Activated CD8-positive, alpha-beta T cell treated with anti-CD3 and anti-CD28 coated beads for 36 hours (primary cell): ENCODE measurements at places on chromosomes 13 and 19. TPM values are rescaled to one million over a fixed set of nuclear protein-coding genes. Genes with fewer than 3 reads are reported as not detected.

- peak; percentile 4 for DNase-seq
These were observed 242.1 kb downstream of the FGF9 start for GRCh38 chr13:21913010-21913409.

DNA sequence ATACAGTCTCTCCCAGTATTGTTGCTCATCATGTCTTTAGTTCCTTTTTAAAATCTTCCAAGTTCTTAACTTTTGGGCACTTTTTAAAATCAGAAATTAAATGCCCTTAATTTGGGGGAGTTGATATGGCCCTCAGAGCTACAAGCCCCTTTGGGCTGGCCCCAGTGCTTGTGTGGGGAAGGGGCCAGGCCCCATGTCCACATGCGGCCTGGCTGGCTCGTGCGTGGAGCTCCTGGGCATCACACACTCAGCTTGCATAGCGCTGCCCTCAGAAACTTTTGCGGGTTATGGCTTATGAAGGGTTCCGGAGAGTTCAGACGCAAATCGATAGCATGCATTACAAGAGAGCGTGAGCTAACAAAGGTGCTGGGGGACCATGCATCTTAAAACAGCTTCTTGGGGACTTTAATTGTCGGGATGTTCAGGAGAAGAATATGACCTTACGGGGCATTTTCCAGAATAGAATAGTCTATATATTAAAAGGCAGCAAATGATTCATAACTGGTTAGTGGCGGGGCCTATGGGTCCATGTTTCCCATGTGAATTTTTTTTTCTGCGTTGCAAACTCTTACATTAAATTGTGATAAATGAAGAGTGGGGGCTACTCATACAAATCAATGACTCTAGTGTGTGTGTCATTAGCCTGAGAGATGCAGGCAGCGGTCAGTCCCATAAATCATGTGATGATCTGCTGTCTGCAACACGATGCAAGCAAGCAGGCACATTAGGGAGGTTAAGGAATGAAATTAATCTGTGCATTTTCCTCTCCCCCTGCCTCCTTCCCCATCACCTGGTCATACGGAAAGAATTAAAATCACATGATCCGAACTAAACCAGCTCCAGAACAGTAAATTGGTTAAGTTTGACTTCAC lies 185.8 kb upstream of the TSHZ3 start:
- DNase-seq, result no peak

Gene TEKTIP1
- total RNA-seq, result 2.4 TPM

DNA sequence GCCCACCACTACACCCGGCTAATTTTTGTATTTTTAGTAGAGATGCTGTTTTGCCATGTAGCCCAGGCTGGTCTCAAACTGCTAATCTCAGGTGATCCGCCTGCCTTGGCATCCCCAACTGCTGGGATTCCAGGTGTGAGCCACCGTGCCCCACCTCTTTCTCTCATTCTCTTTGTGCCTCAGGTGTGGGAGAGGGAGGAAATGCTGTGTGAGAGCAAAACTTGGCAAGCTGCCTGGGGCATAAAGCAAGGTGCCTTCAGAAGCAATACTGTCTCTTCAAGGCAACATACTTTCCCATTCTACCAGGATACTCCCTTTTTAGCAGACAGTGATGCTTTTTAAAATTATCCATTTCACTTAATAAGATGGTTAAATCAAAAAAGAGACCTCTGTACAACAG lies 53.2 kb upstream of the RFC3 start:
- DNase-seq, result no peak

DNA sequence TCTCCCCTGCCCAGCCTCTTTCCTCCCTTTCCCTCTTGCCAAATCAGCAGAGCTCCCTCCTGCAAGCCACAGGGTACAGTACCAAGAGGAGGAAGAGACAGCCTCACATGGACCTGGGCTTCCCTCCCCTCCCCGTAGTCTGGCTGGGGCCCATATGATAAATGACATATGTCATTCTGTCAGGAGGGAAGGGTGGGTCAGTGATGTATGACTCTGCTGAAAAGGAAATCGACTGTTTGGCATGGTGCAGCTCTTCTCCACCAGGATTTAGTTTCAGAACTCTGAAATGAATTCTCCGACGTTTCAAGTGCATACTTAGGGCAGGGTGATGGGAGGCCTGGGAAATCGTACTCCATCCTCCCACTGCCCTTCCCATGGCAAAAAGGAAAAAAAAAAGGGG lies 9.8 kb downstream of the TSHZ3 start:
- DNase-seq, result no peak

DNA sequence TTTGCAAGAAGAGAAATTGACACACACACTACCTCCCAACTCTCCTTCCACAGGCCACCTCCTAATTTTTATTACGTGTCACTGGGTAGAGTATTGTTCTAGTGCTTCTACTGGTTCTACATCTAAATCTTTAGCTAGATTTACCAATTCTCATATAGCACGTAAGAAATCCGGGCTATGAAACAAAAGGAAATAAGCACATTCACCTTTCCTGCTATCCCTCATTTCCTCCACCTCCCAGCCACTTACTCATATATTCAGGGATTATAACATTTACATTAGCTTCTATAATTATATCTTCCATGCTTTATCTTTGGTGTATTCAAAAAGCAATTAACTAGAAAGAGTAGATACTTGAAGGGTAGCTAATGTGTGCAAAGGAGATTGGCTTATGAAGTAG lies 39.7 kb downstream of the USP12 start:
- no peak for DNase-seq

DNA sequence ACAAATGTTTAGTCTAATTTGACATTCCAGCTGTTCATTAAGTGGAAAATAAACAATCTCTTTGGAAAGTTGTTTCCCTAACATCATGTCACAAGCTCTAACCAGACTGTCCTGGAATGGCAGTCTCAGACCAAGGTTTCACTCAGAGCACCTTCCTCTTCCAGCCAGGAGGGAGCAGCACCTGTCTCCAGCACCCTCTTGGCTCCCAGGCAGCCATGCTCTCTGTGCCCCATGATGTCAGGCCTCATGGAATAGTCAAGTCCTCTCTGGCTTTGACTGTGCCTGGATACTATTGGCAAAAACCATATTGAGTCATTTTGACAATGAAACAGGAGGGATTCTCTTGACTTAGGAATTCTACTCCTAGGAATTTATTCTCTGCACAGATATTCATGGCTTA lies 171.4 kb downstream of the OXGR1 start:
- no peak for DNase-seq

DNA sequence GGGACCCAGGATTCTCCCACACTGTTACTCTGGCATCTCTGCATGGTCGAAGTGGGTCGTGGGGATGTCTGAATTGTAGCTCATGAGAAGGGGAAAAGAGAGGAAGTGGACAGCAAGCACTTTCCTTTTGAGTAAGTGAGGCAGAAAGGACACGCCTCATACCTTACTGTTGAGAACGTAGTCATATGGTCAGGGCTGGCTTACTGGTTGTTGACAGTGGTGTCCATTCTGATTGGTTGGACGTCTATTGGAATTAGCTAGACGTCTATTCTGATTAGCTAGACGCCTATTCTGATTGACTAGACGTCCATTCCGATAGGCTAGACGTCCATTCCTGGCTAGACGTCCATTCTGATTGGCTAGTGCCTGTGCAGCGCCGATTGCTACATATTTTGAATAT lies 12.4 kb downstream of the GRIN2D start:
- no peak for DNase-seq

DNA sequence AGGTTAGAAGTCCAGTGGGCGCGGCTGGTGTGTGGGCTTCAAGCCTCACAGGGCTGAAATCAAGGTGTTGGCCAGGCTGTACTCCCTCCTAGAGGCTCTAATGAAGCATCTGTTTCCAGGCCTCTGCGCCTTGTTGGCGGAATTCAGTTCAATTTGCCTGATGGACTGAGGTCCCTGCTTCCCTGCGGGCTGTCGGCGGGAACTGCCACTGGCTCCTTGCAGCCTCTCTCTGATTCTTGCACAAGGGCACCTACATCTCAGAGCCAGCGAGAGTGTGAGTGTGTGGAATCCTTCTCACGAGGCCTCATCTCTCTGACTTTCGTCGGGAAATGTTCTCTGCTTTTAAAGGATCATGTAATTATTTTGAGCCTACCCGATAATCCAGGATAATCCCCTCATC lies 128.6 kb downstream of the DLEU7 start:
- no peak for DNase-seq

DNA sequence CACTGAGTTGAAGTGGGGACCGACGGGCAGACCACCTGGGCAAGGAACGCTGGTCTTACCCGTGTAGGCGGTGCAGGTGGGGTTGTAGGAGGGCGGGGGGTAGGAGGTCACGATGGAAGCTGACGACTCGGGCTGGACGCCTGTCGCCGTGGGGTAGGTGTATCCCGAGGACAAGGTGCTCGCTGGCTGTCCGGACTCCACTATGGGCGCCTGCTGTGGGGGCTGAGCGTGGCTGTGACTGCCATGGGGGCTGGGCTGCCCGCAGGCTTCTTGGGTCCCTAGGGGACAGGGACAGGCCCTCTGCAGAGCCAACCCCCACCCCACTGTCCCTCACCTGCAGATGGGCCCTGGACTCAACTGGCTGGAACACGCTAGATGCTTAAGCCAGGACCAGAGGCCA lies 37.2 kb downstream of the ZFR2 start:
- no peak for DNase-seq

Gene KLK10
- total RNA-seq, result not detected

GRCh38 chr19:45376045-45376724 lies 5.8 kb upstream of the ERCC2 start:
- no peak for DNase-seq

GRCh38 chr19:45569619-45570421 lies 14.8 kb downstream of the OPA3 start:
- DNase-seq, result peak; percentile 81

GRCh38 chr19:10152100-10152499 lies 32.4 kb upstream of the EIF3G start:
- no peak for DNase-seq

Gene CAPS
- 2.1 TPM for total RNA-seq

DNA sequence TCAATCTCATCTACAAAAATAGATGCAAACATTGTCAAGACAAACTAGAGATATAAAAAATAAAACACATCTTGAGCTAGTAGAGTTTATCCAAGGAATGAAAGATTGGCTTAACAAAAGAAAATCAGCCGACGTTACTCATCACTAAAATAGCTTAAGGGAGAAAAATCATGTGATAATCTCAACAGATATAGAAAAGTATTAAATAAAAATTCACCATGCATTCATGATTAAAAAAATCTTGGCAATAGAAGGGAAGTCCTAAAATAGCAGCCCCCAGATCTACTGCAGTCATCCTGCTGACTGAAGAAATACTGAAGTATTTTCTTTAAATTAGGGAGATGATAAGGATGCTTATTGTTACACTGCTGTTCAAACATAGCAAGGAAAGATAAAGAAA lies 12.6 kb upstream of the DCLK1 start:
- no peak for DNase-seq

Gene SELENOV
- not detected for total RNA-seq

Gene GPR183
- total RNA-seq, result 8.6 TPM

DNA sequence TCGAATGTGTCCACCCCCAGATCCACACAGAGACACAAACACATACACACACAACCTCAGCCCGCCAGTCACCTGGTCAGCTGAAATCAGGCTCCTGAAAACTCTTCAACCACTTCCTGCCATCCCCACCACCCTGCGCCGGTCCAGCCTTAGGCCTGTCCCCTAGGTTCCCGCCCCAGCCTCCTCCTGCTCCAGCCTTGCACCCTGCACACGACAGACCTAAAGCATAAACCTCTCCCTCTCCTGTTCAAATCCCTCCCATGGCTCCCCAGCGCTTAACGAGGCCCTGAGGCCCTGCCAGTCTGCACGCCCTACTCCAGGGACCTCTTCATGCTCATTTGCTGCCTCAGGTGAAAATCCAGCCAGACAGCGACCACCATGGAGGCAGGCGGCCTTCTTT lies 7.1 kb downstream of the PNMA8B start:
- no peak for DNase-seq

DNA sequence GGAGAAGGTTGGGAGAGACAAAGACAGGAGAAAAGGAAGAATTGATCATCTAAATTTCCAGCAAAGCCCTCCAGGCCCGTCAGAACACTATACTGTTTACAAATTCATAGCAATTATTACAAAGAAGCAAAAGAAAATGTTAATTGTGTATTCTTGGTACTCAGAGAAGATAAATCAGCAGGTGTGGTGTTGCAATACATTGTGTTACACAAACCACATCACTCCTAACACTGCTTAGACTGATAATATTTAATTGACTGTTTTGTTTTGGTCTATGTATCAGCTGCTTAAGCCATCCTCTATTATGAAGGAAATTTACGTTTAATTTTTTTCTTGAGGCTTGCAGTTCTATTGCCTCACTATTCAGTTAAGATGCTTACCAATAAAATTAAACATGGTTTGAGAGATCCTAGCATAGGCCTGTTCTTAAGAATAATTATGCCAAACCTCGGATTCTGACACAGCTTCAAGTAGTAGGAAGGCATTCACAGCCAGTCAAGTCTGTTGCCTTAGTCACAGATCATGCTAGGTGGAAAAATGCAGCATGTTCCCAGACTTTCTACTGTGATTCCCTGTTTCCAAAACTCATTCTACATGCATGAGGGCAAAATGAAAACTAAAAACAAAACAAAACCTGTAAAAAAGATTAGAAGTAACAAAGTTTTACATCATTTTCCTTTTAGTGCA lies 129.2 kb downstream of the TBC1D4 start:
- no peak for DNase-seq

DNA sequence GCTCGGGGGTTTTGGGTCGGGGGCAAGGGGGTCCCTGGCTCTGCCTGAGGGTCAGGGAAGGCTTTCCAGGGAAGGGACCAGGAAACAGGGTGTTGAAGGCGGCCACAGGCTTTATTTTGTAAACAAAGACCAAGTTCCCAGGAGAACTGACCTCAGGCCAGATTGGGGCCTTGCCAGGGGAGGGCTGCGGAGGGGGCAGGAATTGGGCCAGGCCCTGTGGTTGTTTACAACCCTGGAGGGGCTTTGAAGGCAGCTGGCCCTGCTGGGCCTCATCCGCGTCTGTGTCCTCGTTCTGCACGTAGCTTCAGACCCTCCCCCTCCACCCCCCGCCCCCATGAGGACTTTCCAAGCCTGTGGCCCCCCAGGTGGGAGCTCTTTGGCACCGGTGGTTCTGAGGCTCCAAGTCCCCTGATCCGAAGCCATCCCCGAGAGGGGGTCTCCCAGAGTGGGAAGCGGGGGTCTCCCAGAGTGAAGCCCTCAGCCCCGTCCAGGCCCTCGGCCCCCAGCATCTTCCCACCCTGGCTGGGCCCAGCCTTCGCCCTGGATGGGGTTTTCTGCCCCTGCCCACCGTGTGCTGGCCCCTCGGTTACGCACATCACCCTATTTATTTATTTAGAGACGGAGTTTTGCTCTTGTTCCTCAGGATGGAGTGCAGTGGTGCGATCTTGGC lies 13.5 kb upstream of the BSG start:
- no peak for DNase-seq

Gene FGF22
- not detected for total RNA-seq

DNA sequence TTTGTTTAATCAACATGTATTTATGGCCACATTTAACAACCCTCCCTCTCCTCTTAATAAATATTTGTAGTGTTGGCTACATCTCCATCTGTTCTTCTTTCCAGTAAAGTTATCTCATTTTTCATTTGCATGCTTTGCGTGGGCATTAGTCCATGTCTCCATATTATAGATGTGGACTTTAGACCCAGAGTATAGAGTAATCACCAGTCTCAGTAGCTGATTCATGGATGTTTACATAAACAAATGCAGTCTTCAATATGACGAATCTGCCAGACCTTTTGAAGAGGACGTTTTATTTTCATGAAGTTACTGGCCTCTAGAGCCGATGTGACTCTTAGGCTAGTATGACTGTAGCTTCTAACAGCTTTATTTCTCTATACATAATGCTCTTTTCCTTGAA lies 1546.2 kb downstream of the OLFM4 start:
- DNase-seq, result no peak

Gene ACER1
- not detected for total RNA-seq

Gene FCER2
- 3.7 TPM for total RNA-seq
